ENCODE measurements at places on chromosomes 5 and 9.

- DNase-seq: peak; percentile 62
Observed at GRCh38 chr9:134937164-134937555, 19.4 kb upstream of the FCN1 start.

- peak; percentile 81 for DNase-seq
Observed at GRCh38 chr9:136728548-136729123, 14.1 kb downstream of the LCN10 start.

GRCh38 chr5:9099689-9100088, 446.2 kb downstream of the SEMA5A start:
- no peak for DNase-seq

GRCh38 chr9:38039090-38039906, 29.7 kb downstream of the SHB start:
- no peak for DNase-seq

- no peak for DNase-seq
Observed at GRCh38 chr5:19886123-19886917, 101.7 kb downstream of the CDH18 start.

DNA sequence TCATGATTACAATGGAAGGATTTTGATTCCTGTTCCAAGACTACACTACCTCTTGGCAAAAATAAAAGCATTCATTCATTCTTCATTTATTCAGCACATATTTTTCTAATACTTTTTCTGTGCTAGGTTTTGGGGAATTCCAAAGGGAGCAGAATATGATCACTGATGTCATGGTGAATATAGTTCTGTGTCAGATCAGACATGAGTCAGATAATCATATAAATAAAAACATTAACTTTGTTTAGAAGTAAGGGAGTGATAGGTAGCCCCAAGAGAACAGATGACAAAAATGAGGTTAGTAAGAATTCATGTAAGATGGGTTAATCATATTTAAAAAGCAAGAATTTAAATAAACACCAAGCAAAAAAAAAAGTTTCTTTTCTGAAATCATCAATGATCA, 94.1 kb upstream of the RANBP6 start:
- DNase-seq: no peak

GRCh38 chr5:175305251-175305650, 138.7 kb downstream of the DRD1 start:
- no peak for DNase-seq

DNA sequence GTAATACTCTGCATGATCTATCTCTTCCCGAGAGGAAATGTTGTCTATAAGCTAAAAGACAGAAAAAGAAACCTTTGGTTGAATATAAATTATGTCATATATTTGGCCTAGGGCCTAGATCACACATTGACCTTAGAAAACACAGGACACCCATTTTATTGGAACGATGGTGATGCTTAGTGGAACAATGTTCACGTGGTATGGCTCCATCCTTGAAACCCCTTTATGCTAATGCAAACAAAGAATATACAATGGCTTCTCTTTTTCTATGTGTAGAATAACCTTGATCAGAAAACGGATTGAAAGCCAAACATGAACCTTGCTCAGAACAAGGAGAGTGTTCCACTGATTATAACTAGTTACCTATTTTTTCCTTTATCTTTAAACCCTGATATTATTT, 24.5 kb downstream of the MRPS27 start:
- DNase-seq: no peak

GRCh38 chr5:120767178-120767820, 303.2 kb downstream of the PRR16 start:
- DNase-seq: no peak

All from posterior vena cava (tissue), 2 donors.